ENCODE measurements at places on chromosomes 5 and 9.

DNA sequence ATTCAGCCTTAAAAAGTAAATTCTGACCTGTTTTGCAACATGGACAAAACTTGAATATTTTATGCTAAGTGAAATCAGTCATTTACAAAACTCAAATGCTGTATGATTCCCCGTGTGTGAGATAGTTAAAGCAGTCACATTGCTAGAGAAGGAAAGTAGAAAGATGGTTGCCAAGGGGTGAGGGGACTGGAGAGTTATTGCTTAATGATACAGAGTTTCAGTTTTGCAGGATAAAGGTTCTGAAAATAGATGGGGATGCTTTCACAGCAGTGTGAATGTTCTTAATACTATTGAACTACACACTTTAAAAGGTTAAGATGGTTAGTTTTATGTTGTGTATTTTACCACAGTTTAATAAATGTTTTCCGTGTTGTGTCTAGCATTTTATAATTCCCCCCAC lies 51.2 kb downstream of the SGCD start:
- no peak for DNase-seq

GRCh38 chr9:96185518-96186156 lies 116.3 kb downstream of the HSD17B3 start:
- no peak for DNase-seq

DNA sequence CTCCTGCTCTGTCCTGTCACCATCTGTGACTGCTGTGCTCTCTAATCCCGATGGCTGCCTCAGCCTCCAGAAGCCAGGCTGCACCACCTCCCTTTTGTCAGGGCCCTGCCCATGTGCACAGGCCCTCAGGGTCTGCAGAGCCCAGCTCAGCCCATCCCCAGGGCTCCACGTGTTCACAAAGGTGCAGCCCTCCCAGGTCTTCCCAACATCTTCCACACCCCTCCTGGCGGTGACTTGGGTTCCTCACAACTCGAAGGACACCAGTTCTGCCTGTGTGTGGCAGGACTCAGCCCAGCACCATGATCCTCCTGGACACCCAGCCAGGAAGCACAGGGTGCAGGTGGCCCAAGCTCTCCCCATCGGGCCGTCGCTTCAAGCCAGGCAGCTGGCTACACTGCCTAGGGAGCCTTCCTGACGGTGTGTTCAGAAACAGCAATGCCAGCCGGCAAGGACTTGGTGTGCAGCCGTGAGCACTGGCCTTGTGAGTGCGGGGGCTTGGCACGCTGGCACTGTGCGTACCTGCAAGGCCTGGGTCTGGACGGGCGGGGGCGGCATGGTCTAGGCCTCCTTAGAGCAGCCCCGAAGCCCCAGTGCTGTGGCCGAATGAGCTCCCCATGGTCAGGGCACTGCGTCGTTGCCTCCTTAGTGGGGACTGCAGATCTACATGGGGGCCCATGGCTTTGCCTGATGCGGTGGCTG lies 96.1 kb downstream of the MRPL36 start:
- no peak for DNase-seq

- no peak for DNase-seq
These were observed 27.1 kb upstream of the ACTBL2 start for GRCh38 chr5:57509501-57510260.

DNA sequence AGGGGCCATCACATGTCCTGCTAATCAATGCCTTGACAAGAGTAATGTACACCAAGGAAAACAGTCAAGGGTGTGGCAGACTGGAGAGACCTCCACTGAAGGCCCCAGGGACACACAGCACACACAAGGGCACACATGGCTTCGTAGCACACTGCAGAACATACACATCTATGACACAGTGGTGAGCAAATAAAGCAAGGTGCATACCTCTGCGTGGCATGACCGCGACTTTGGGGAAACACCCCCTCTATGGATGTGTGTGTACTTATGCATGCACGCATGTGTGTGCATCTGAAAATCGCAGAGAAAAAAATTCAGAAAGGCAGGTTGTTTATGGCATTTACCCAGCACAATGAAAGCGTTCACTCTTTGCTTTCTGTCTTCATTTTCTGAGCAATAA lies 20.5 kb downstream of the SEMA4D start:
- DNase-seq, result peak; percentile 52

DNA sequence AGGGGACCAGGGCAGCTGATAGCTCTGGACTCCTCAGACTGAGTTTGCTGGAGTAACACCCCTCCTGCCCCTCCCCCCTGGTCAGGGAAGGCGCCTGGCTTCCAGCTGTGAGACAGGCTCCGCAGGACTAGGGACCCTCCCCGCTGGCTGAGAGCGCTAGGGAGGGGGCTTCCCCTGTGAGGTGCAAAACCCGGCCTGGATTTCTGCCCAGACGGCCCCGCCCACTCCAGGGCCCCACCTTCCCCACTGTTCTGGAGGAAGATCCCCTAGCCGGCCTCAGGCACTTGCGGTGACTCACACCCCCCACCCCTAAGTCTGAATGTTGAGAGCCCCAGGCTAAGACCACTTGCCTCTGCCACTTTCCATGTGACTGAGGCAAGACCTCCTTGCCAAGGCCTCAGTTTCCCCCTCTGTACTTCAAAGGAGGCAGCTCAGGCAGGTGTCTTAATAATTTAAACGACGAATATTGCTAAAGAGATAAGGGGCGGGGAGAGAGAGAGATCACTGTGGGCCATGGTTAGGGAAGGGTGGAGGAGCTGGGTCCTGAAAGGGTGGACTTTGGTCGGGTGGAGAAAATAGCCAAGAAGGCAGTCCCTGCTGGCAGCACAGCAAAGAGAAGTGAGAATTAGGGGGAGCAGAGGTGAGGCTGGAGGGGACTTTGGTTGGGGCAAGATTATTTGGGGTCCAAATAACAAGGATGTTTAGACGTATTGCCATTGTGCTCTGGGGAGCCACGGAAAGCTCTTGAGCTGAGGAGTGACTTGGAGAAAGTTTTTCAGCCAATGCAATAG lies 1.0 kb upstream of the DAB2IP start:
- no peak for DNase-seq

- DNase-seq, result no peak
These were observed 184.8 kb downstream of the KIAA0825 start for GRCh38 chr5:94433397-94434163.
